ENCODE measurements at places on chromosomes 3 and 15.

GRCh38 chr15:78739206-78739605 lies 72.1 kb downstream of the ADAMTS7 start:
- no peak for DNase-seq

DNA sequence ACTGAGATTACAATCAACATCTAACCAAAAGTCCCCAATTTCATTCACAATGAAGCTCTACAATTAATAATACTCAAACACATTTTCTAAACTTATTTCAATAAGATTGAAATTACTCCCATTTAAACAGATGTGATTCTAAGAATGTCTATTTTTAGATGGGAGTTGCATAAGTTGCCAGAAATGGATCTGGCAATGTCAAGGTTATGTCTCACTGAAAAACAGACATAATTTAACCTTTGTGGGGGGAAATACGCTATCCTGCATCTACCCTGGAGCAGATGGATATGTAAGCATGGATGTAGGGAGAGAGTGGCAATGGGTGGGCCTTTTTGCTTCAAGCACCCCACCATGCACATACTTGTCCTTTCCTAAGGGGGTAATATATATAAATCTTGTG lies 6.7 kb upstream of the EIF1B start:
- DNase-seq = no peak

- DNase-seq = no peak
These were observed 133.4 kb upstream of the SATB1 start for GRCh38 chr3:18558507-18558906.

- DNase-seq = peak; percentile 9
These were observed 905.8 kb downstream of the IGSF11 start for GRCh38 chr3:118128886-118129285.

GRCh38 chr3:149336925-149337324 lies 3.5 kb upstream of the TM4SF18 start:
- DNase-seq = no peak

DNA sequence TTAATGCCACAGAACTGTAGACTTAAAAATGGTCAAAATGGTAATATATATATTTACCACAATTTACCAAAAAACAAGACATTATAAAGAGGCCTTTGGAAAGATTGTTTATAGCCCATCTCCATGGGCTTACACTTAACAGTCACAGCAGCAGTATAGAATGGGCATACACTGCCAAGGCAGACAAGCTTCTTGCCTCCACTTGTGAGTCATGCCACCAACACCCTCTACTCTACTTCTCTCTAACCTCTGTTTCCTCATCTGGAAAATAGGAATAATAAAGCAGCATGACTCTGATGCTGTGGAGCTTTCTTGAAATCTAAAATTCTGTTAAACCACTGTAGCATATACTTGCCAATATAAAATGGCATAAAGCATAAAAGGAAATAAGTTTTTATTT lies 14.4 kb upstream of the GPR156 start:
- DNase-seq = no peak

DNA sequence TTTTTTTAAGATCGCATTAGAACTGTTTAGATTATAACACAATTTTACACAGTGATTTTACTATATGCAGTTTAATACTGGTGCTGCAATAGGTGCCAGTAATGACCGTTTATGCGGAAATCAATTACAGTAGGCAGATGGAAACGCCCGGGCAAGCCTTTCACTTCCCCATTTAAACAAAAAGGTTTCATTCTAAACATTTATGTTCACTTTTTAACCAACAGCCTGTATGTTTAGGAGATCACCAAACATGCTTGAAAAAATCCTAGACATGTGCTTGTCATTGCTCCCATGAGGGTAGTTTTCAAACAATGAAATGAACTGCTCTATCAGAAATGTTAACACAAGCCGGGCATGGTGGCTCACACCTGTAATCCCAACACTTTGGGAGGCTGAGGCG lies 2.7 kb downstream of the BNIP2 start:
- no peak for DNase-seq

DNA sequence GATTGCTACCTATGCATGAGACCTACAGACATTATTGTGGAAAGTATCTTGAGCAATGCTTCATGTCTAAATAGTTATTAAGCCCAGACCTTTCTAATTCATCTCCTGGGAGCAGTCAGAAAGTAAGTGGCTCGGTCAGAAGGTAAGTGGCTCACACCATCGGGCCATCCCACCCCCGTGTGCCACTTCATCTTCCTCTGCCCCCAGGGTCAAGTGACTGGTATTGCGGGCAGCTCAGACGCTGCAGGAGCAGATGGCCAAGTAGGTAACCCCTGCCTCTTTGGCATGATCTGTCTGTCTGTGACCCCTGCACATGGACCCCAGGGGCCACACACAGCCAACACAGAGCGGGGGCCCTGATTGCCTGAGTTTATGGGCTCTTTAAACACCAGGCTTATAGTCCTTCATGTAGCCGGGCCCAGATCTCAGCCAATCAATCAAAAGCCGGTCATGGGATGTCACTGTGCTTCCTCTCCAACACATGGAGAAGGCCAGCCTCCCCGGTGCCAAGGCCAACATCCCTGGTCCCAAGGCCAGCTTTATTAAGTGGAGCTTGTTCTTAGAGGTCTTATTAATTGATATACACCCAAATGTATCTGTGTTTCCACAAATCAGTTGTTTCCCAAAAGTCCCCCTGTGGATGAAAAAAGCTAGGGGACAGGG lies 42.9 kb downstream of the LARP6 start:
- no peak for DNase-seq

- peak; percentile 62 for DNase-seq
These were observed 204.0 kb upstream of the NANOGP8 start for GRCh38 chr15:35289024-35289617.

DNA sequence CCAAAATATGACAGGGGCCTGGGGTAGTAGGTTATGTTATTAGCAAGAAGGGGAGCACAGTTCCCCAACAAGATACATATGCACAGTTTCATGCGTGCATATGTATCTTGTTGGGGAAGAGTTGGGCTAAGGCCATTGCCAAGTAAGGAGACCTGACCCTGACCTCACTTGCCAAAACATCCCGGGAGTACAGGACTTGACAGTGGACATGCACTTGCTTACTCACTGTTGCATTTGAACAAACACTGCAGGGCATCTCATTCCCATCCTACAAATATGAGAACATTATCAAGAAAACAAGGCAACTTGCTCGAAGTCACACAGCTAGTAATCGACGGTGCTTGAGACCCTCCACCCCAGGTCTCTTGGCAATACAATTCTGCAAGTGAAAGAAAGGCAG lies 4.8 kb upstream of the CAMP start:
- no peak for DNase-seq

DNA sequence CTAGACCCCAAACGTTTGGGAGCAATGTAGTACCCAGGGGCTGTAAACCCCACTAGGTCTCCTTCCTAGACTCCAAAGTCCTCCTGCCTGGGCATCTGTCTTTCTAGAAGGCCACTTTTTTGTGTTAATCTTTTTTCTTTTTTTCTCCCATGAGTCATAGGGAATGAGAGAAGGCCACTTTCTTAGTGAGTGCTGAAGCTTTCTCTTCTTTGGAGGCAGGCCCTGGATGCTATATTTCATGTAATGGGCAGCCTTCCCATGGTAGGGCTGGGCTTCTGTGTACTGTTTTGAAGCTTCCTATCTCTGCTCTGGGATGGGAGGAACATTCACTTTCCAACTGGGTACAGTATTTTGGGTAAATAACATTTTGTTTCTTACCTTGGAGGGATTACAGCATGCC lies 15.2 kb upstream of the RTP2 start:
- DNase-seq = peak; percentile 49

GRCh38 chr15:38690216-38690615 lies 125.6 kb upstream of the RASGRP1 start:
- DNase-seq = no peak

GRCh38 chr3:13005301-13005700 lies 67.9 kb downstream of the IQSEC1 start:
- DNase-seq = no peak

Measured in AG20443 (cell line).